Hematopoietic multipotent progenitor cell treated with erythropoietin and hydrocortisone succinate and interleukin-3 and kit ligand, for 15 days (in vitro differentiated cells): ENCODE measurements at places on chromosomes 16 and 17.

- DNase-seq = no peak
Measured at GRCh38 chr16:84699147-84699711, 571 bp upstream of the USP10 start.

DNA sequence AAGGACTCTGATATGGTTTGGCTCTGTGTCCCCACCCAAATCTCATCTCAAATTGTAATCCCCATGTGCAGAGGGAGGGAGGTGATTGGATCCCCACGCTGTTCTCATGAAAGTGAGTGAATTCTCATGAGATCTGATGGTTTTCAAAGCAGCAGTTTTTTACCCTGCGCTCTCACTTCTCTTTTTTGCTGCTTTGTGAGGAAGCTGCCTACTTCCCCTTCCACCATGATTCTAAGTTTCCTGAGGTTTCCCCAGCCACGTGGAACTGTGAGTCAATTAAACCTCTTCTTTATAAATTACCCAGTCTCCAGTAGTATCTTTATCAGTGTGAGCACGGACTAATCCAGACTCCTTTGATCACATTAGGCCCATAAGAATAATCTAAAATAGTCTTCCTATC is 719.7 kb upstream of the CDH8 start:
- no peak for DNase-seq

GRCh38 chr17:48031966-48032365 is 5.6 kb downstream of the COPZ2 start:
- DNase-seq = no peak

DNA sequence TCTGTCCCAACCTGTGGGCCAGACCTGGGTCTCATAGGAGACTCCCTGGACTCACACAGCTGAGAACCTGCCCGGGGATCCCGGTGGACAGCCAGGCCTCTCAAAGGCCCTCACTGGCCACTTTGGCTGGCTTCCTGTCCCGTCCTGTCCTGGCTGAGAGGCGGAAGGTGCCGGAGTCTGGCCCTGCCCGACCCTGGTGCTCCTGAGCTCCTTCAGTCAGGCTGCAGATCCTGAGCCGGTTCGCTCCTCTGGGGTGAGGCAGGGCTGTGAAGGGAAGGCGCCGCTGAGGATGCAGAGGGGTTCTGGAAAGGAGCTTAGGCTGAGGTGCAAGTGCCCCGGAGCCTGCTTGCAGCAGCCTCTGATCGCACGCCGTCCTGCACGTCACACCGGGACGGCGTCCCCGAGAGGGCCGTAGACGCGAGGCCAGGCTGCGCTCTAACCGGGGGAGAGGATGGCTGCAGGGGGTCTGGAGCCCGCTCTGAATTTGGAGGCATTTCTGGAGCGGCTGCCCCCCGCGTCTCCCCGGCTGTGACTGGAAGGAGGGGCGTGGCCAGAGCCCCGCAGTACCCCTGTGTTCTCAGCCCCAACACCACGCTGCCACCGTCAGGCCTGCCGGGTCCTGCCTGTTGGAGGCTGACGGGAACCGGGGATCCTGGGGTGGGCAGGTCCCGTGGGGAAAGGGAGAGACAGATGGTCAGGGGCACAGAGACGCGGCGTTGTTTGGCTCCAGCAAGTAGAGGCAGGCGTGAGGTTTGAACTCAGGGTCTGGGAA is 4.1 kb downstream of the HGS start:
- DNase-seq = no peak

DNA sequence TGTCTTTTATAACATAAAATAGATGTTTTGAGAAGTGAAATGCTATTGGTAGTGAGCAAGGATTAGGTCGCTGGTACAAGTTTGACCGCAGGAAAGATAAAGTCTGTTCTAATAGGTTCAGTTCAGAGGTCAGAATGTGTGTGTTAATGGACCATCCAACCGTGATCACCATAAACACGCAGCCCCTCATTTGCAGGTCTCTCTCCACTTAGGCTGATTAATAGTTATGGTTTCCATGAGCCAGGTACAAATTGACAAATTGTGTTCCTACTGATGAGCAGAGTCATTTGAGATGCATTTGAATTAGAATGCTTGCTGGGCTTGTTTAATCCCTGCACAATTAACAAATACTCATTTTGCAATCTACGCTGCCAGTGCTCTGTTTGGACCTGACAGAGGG is 318.1 kb upstream of the GOT2 start:
- no peak for DNase-seq

- DNase-seq = no peak
Measured at GRCh38 chr17:4673986-4674684, 29.8 kb downstream of the PELP1 start.

GRCh38 chr17:73391331-73392265 is 79.8 kb upstream of the CDC42EP4 start:
- no peak for DNase-seq

- DNase-seq = no peak
Measured at GRCh38 chr17:34692920-34693319, 113.5 kb downstream of the TMEM132E start.
